ENCODE measurements at places on chromosomes 4 and X.
A peak's percentile ranks its signal among the peaks of the same experiment; 100 is the strongest.

- DNase-seq = no peak
Measured at GRCh38 chr4:26762650-26763049, 98.0 kb upstream of the STIM2 start.

DNA sequence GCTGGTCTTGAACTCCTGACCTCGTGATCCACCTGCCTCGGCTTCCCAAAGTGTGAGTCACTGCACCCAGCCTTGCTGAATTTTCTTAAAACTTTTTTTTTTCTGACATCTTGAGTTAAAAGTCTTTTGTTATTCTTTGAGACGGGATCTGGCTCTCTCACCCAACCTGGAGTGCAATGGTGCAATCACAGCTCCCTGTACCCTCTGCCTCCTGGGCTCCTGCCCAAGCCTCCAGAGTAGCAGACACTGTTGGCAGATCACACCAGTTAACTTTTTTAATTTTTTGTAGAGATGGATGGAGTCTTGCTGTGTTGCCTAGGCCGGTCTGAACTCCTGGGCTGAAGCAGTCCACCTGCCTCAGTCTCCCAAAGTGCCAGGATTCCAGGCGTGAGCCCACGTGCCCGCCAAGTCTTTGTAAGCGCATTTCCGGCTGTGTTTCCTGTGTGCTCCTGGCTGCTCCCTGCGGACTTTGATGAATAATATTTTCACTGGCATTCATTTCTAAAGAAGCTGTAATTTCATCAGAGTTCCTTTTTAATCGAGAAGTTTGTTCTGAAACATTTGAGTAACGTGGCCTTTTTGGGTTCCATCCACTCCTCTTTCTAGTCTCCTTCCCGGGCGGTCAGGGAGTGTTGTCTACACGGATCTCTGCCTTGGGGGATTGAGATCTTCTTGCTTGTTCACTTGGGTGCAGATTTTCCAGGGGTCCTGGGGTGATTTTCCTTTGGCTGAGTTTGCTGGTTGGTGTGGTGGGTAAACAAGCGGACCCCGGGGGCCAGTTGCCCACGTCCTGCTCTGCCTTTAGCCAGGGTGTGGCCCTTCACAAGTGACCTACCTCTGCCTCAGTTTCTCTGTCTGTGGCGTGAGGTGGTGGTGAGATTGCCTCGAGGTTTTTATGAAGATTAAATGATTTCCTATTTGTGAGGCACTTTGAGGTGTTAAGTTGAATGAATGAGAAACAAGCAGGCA is 44.4 kb downstream of the PCGF3 start:
- no peak for DNase-seq

- DNase-seq = no peak
Measured at GRCh38 chr4:148800940-148801339, 358.7 kb upstream of the NR3C2 start.

DNA sequence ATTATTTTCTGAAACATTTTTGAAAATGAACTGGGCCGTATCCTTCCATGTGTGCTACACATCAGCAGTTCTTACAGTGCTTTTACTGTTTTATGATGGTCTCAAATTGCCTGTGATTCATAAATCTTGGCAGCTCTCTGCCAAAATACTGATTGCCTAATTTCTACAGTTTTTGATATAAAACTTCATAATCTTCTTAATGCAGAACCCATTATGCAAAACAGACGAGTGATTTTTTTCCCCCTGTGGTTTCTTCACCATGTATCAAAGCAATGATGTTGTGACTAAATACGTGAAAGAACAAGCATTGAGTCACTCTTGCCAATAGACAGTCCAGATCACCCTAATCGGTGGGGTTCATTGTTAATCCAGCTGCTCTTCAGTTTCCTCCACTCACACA is 156.4 kb upstream of the WDR1 start:
- DNase-seq = peak; percentile 11

DNA sequence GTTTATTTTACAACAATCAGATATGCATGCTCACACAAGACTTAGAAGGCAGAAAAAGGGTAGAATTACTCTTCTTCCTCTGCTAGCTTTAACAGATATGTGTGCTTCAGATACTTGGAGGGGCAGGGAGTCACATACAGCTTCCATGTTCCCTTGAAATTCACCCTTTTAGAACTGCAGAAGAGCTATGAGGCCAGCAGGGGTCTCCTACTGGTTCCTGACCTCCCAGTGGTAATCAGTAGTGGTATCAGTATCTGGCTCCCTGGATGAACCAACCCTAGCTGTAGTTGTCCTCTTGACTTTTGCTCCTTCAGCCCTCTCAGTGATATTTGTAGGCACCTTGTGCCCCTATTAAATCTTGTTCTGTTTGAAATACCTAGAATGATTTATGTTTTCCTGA is 81.5 kb downstream of the RCHY1 start:
- DNase-seq = peak; percentile 15
